Stimulated activated CD8-positive, alpha-beta memory T cell treated with anti-CD3 and anti-CD28 coated beads, Interleukin-7, amount 100 ng/mL, for 4 hours (primary cell): ENCODE measurements at places on chromosomes 11 and 22.
A peak's percentile ranks its signal among the peaks of the same experiment; 100 is the strongest.

- no peak for DNase-seq
These were observed 801 bp downstream of the SESN3 start for GRCh38 chr11:95229993-95230809.

GRCh38 chr11:914747-915501 is 4.3 kb upstream of the CHID1 start:
- no peak for DNase-seq

- no peak for DNase-seq
These were observed 50.1 kb downstream of the MCM5 start for GRCh38 chr22:35449829-35450689.

DNA sequence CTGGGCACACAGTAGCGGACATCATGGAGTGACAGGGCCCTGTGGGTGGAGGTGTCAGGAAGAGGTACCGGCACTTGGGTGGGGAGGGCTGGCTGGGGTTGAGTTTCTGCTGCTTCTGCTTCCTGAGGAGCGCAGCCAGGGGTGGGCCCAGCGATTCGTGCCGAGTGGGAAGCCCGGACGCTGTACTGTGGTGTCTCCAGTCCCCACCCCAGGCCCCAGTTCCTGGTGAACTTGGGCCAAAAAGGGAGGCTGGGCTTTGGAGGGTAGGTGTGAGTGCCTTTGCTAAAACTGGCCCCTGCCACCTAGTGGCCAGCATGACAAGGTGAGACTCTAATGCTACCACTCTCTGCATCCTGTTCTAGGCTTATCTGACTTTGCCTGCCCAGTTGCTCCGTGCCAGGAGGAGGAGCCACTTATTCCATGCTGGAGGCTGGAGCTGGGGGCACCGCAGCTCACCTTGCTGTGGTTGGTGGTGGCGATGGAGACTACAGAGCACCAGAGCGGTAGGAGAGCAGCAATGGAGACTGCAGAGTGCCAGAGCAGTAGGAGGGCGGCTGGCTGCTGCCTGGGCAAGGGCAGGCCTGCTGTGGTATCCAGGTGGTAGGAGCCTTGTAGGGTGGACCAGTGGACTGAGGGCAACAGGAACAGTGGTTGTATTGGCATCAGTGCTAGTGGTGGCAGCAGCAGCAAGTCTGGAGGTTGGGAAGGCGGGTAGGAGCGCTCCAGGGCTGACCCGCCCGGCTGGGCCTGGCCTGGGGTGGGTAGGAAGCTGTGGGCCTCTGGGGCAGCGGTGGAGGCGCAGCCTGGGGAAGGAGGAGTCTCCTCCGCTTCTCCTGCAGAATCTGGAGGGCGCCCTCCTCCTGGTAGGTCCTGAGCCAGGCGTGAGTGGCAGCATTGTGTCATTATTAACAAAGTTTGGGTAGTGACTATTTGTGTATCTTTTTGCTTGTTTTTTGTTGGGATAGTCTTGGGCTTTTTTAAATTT is 2.2 kb upstream of the RFPL2 start:
- no peak for DNase-seq

- no peak for DNase-seq
These were observed 96.4 kb upstream of the AMOTL1 start for GRCh38 chr11:94671553-94672366.

GRCh38 chr11:26931248-26931631 is 62.7 kb upstream of the FIBIN start:
- no peak for DNase-seq

DNA sequence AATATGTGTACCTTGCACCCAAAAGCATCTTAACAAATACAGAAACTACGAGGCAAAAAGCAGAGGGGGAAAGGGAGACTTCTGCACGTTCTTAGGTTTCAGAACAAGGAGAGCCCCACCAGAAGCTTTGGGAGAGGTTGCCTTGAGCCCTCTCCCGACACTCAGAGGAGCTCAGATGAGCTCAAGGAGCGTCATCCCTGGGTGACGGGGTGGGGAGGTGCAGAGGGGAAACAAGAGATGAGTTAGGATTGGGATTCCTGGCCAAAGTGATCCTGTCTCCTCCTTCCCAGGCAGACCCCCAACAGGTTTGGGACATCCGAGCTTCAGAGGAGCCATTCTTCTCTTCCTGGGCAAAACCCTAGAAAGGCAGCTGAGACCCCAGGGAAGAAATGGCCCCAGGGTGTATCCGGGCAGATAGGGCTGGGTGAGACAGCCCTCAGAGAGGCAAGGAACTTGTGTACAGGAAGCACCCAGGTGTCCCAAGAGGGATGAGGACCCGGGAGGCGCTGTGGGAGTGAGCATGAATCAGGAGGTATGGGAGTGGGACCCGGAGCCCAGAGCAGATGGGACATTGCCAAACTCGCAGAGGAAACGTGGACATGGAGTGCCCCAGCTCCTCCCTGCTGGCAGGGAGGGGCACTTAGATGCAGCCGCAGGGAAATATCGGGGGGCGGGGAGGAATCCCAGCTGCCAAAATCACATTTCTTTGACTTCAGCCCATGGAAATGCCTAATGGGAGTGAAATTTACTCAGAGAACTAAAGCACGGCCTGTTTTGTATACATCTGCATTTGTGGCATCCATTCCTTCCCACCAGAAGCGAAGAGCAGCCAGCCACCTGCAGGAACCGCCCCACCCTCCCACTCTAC is 12.4 kb downstream of the C1QTNF6 start:
- no peak for DNase-seq

DNA sequence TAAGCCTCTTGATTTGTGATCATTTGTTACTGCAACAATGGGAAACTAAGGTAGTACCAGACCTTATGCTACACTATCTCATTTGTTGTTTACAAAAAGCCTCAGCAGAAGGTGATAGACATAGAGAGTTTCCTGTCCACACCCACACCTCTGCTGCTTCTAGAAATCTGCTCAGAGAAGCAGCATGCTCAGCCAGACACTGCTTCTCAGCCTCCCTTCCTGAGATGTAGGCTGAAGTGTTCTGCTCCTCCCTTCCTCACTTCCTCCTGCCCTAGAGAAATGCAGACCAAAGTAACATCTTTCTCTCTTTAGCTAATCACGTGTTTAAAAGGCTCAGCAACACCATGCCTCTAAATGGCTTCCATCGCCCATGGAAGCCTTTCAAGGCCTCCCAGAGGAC is 88.4 kb downstream of the SLC1A2 start:
- DNase-seq = peak; percentile 27

GRCh38 chr22:39996732-39997131 is 2.0 kb downstream of the FAM83F start:
- no peak for DNase-seq

DNA sequence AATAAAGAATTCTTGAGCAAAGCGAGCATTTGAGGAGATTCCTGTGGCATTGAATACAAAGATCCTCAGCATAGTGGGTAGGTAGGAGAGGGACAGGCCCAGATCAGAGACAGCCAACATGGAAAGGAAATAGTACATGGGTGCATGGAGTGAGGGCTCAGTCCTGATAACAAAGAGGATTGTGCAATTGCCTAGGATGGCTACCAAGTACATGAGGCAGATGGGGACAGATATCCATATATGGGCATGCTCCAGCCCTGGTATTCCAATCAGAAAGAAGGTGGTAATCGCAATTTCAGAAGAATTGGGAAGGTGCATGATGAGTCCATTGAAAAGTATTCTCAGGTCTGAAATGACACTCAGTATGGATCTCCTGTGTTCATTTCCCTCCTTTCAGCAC is 8.6 kb downstream of the OR51T1 start:
- DNase-seq = no peak

DNA sequence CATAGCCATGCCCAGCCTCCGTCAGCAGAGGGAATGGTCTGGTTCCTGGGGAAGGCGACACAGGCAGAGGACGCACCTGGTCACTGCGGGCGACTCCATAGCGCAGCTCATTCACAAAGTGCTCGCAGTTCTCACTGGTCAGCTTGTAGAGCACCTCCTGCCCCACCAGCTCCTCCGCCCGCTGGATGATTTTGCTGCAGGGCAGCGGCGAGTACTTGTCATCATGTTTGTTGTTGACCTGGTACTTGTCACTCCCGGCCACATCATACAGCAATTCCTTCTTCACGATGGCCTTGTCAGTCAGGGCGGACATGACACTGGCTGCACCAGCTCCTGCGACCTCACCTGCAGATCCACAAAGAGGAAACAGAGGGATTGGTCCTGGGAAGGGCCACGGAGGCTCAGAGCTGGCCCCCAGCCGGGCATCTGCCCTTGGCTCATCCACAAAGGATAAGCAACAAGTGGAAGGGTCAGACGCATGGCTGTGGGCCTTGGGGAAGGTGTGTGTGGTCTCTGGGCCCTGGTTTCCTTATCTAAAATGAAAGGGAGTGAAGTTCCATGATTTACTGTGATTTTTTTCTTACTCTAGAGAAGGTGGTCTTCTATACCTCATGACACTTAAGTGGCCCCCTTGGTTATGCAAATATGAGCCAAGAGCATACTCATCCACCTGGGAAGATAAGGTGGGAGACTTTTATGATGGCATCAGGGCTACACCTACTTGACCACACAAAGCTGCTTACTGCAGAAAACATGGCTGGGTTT is 24.0 kb downstream of the PLAAT3 start:
- no peak for DNase-seq

- no peak for DNase-seq
These were observed 54.4 kb downstream of the ENTHD1 start for GRCh38 chr22:39839204-39839603.

DNA sequence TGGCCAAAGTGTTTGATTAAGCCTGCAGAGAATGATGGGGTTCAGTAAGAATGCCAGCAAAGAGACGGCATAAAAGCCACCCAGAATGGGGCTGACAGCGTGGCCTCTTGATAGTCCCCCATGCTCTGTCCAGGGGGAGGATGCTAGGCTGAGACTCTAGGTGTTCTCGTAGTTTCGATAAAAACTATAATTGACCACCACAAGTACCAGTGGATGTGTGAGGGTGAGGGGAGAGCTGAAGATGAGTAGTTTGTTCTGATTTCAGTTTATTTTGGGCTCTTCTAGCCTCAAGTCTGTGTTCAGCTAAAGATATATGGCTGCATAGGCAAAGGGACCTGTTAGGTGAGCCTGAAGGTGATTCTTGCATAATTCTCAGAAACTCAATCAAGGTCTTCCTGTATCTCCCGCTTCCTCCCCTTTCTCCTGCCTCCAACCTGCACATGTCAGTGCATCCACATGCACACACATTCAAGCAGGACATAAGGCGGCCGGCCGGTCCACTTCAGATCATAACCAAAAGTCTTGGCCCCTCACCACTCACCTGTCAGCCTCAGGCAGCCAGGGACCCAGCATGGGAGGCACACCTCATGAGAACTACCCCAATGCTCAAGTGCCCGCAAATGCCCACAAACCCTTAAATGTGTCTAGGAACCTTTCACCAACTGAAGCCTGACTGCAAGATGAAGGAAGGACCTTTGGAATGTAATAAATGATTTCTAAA is 31.2 kb downstream of the FLI1 start:
- DNase-seq = no peak

- no peak for DNase-seq
These were observed 1.1 kb upstream of the SERPING1 start for GRCh38 chr11:57596266-57596885.

DNA sequence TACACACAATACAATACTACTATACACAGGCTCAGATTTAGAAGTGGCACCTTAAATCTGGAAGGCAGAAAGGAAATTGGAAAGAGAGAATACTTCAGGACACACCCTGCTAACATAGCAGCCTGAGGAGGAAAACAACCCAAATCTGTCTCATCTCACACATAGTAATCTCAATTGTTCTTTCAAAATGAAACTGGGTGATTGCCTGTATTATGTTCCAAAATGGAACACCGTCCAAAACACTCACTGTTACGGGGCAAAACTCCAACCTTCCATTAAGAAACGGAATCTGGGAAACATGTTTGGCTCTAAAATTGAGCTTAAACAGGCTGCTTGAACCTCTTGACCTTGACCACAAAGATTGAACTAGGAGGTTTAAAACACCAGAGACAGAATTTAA is 572.6 kb downstream of the OPCML start:
- DNase-seq = no peak

DNA sequence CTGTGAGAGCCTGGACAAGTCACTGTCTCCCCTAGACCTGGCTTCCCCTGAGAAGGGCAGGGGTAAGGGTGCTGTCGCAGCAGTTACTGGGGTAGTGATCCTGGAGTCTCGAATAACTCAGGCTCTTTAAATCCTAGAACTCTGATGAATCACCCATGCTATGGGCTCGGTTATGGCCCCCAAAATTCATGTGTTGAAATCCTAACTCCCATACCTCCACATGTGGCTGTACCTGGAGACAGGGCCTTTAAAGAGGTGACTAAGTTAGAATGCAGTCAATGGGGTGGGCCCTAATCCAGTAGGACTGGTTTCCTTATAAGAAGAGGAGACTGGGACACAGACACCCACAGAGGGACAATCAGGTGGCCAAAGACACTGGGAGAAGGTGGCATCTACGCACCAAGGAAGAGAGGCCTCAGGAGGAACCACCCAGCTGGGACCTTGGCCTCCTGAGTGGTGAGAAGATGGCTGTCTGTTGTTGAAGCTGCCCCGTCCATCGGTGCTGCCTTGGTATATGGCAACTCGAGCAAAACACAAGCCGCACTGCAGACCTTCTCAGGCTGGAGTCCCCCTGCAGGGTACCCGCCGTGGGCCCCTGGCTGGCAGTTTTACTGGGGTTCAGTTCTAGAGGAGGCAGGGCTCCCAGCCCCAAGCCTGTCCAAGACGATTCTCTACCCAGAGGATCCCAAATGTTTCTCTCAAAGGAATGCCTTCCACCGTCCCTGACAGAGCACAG is 48.8 kb upstream of the SHISAL1 start:
- DNase-seq = no peak

DNA sequence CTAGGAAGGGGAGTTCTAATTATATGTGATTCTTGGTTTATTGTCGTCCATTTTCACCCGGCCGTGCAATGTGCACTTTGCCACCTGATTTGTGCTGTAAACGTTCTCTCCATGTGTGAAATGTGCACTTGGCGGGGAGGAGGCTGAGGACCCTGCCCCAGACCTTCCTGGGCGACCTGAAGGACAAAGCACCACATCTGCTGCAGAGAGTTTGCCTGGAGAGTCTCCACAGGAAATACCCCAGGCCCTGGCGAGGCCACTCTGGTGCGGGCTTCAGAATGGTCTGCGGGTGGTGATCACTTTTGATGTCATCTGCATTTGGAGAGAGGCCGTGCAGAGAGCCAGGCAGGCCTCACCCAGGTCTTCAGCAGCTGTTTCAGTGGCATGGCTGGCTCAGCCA is 224.7 kb downstream of the BRD1 start:
- no peak for DNase-seq

DNA sequence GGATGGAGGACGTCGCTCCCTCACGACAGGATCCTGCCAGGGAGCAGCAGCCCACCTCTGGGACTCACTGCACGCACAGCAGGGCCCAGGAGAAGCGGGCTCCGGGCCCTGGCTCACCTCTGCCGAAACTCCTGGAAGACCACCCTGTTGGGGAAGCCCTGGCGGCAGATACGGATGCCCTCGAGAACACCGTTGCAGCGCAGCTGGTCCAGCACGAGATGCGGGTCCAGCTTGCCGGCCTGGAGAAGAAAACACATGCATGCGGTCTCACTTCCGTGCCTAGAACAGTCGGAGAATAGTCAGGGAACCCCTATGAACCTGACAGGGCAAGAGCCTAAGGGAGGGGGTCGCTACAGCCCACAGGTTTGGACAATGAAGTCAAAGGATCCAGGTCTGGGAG is 52.9 kb downstream of the APOL1 start:
- DNase-seq = no peak
